ENCODE measurements at places on chromosomes 11 and 22.

- H3K4me3 ChIP-seq = no peak overlapping the region
- peaks cover 3% of the 10 kb centered on the region for H3K27me3 ChIP-seq
- DNase-seq = no peak
- peak overlapping the region; percentile 87 for H3K27ac ChIP-seq
- no peaks in the 10 kb centered on the region for H3K36me3 ChIP-seq
Observed at GRCh38 chr11:129408865-129409444, 33.3 kb downstream of the BARX2 start.

- H3K4me3 ChIP-seq = no peak overlapping the region
- no peak for DNase-seq
- no peaks in the 10 kb centered on the region for H3K36me3 ChIP-seq
- no peak overlapping the region for H3K27ac ChIP-seq
Observed at GRCh38 chr11:57917632-57918031, 106.0 kb upstream of the OR9Q1 start.

- no peak overlapping the region for H3K4me3 ChIP-seq
- H3K4me1 ChIP-seq = peaks cover 7% of the 10 kb centered on the region
- H3K27ac ChIP-seq = no peak overlapping the region
Observed at GRCh38 chr22:38230108-38230825, 28.5 kb downstream of the MAFF start.

- no peak overlapping the region for H3K4me3 ChIP-seq
- no peaks in the 10 kb centered on the region for H3K4me1 ChIP-seq
- peaks cover 9% of the 10 kb centered on the region for H3K27me3 ChIP-seq
- DNase-seq = no peak
Observed at GRCh38 chr11:112852143-112852866, 108.9 kb upstream of the NCAM1 start.

DNA sequence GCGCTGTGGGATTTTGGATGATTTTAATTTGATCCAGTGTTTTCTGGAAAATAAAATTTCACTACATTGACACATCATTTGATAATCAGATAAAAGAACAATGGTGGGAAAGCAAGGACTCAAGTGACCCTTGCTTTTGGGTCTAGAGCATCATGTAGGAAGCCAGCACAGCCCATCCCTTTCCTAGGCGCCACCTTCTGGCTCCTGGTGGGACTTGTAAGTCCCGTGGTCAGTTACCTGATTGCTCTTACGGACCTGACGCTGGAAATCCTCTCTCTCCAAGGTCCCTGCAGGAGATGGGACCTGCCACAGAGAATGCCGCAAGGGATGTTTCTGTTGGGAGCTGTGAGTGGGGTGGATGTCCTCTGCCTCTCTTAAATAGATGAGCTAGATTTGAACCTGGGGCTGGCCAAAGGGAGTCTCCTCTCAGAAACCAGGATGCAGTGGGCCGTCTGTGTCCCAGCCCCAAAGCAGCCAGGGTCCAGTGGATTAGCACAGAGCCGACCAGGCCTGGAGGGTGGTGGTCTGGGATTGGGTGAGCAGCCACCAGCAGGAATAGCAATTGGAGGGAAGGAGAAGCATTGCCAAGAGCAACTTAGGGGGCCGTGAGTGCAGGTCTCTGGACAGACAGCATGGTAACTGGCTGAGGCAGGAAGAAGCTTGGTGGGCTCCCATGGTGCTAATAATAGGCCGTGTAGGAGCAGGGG is 21.7 kb downstream of the TIMP3 start:
- peaks cover 3% of the 10 kb centered on the region for H3K27me3 ChIP-seq
- no peaks in the 10 kb centered on the region for H3K4me1 ChIP-seq
- no peak overlapping the region for H3K27ac ChIP-seq
- DNase-seq = no peak

- no peaks in the 10 kb centered on the region for H3K36me3 ChIP-seq
- H3K4me1 ChIP-seq = no peaks in the 10 kb centered on the region
- H3K27me3 ChIP-seq = no peaks in the 10 kb centered on the region
- no peak for DNase-seq
Observed at GRCh38 chr11:120125024-120125423, 12.9 kb downstream of the TRIM29 start.

GRCh38 chr11:130418210-130418609 is 10.2 kb downstream of the ADAMTS8 start:
- H3K27me3 ChIP-seq = no peaks in the 10 kb centered on the region
- H3K36me3 ChIP-seq = no peaks in the 10 kb centered on the region
- no peak for DNase-seq
- H3K27ac ChIP-seq = no peak overlapping the region
- no peaks in the 10 kb centered on the region for H3K4me1 ChIP-seq
- no peak overlapping the region for H3K4me3 ChIP-seq

DNA sequence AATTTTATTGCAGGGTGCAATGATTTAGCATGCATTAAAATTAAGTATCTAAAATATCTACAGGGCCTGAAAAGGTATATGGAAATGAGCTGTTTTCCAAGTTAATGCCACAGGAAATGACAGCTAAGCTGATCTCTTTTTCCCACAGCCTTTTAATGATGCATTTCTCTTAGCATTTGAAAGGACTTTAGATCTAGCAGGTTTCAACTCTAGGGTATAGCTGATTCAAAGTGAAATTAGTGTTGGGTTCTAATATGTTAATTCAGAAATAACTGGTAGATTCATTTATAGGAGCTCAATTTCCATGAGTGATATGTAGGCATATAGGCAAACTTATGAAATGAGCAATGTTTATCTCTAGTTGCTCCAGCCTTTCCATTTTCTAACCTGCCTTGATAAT is 274.2 kb downstream of the CASP12 start:
- no peak for DNase-seq
- peaks cover 2% of the 10 kb centered on the region for H3K27me3 ChIP-seq
- no peaks in the 10 kb centered on the region for H3K36me3 ChIP-seq

GRCh38 chr11:118606157-118606843 is 1.1 kb upstream of the PHLDB1 start:
- no peak overlapping the region for H3K27ac ChIP-seq
- H3K27me3 ChIP-seq = peaks cover 19% of the 10 kb centered on the region
- H3K4me1 ChIP-seq = peaks cover 25% of the 10 kb centered on the region
- peaks cover 21% of the 10 kb centered on the region for H3K36me3 ChIP-seq
- no peak for DNase-seq
- peak overlapping the region; percentile 72 for H3K4me3 ChIP-seq

GRCh38 chr11:101727451-101727850 is 143.6 kb upstream of the TRPC6 start:
- H3K27ac ChIP-seq = no peak overlapping the region
- H3K36me3 ChIP-seq = no peaks in the 10 kb centered on the region
- H3K4me3 ChIP-seq = no peak overlapping the region
- no peaks in the 10 kb centered on the region for H3K4me1 ChIP-seq
- no peaks in the 10 kb centered on the region for H3K27me3 ChIP-seq
- DNase-seq = no peak

DNA sequence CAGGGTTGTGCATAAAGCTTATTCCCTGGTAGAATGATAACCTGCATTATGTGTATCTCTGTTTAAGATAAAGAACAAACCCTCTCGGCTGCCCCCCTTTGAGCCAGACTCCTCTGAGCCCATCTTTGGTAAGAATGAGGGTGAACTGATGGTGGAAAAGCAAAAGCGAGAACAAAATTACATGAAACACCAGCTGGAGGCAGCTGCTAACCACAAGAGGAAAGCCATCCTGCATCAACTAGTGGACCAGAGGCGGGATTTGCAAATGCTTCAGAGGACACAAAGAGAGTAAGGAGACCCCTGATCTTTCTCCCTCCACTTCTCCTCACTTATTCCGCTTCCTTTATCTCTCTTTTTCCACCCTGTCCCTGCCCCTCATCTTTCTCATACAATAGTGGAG is 40.3 kb downstream of the CCDC81 start:
- DNase-seq = no peak
- H3K27ac ChIP-seq = no peak overlapping the region
- no peak overlapping the region for H3K4me3 ChIP-seq
- H3K4me1 ChIP-seq = peaks cover 19% of the 10 kb centered on the region

DNA sequence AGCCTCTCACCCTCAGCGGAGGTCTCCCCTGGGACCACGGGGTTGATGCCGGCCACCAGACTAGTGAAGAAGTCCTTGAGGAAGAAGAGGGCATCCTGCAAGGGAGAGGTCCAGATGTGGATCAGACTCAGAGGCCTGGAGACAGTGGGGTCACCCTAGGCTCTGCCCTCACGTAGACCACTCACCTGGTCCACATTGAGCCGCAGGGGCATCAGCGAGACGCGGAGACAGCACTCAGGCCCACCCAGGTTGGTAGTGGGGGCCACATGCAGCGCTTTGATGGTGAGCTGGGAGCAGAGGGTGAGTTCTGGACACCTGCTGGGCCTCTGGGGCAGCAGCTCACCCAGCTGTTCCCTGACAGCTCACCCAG is 18.9 kb downstream of the ATG2A start:
- no peak overlapping the region for H3K4me3 ChIP-seq
- H3K27ac ChIP-seq = no peak overlapping the region
- DNase-seq = no peak
- H3K4me1 ChIP-seq = peaks cover 12% of the 10 kb centered on the region
- H3K27me3 ChIP-seq = no peaks in the 10 kb centered on the region

Data from activated T-helper 1 cell treated with anti-CD3 and anti-CD28 coated beads, Interleukin-12 subunit alpha, Interleukin-12 subunit beta, Interleukin-2, Interleukin-4 antibody, amounts not matched to agents 30 ng/mL and 10 ng/mL and 1 ng/mL, durations not matched to agents 14 hours and 24 hours and 36 hours (primary cell).